T-helper 17 cell (primary cell): ENCODE measurements at places on chromosomes 6 and 20.

DNA sequence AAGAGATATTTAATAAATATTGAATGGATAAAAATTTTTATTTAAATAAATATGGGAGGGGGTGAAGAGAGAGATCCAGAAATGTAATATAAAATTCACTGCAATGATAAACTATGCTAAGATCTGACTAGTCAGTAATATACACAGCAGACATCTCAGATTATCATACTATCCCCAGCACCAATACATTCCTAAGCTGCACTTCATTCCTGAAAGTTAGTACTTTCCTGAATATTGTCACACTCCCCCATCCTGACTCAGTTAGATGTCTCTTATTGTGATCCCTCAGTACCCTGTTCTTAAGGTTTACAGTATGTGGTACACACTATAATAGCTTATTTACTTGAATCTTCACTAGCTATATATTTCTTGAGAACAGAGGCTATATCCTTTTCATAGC is 88.3 kb upstream of the KCNQ5 start:
- no peak for DNase-seq
- H3K36me3 ChIP-seq = no peaks in the 10 kb centered on the region
- H3K27me3 ChIP-seq = peaks cover 9% of the 10 kb centered on the region
- H3K27ac ChIP-seq = no peak overlapping the region

DNA sequence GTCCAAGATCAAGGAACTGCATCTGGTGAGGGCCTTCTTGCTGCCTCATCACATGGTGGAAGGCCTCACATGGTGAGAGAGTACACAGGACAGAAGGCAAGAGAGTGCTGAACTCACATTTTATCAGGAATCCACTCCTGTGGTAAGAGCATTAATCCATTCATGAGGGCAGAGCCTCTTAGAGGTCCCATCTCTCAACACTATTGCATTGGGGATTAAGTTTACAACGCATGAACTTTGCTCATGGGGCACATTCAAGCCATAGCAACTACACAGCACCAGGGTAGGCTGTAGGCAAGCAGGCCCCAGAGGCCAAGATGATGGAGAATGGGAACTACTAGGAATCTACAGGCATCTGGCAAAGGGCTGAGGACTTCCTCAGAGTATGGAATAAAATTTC is 10.0 kb upstream of the TGIF2 start:
- no peak overlapping the region for H3K27ac ChIP-seq
- no peaks in the 10 kb centered on the region for H3K36me3 ChIP-seq
- no peaks in the 10 kb centered on the region for H3K27me3 ChIP-seq
- no peak overlapping the region for H3K4me3 ChIP-seq

DNA sequence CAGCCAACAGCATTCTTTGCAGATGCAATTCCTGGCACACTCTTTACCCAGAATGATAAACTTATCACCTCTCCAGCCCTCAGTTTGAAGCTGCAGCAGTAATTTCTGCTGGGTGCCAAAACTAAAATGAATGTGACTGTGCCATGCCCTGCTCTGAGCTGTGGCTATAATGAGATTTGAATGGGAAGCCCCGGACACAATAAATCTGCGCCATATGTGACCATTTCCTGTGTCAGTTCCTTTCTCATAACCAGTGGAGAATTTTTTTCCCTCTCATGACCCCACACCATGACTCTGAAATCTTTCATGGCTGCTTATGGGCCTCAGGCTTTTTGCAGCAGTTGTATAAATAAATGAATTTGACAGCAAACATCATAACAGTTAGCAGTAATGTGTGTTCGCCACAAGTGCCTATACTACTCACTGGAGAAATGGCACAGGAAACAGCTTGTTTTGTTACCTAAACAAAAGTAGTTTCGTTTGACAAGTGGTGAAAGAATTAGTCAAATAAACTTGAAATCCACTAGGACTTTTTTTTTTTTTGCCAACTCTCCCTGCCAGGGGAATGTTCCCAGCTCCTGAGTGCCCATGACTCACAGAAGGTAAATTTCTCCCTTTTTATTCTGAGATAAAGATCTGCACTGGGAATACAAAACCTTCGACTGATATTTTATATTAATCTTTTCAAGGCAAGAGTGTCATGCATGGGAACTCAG is 408.4 kb downstream of the PKHD1 start:
- H3K4me1 ChIP-seq = no peaks in the 10 kb centered on the region
- H3K36me3 ChIP-seq = no peaks in the 10 kb centered on the region
- DNase-seq = no peak
- H3K4me3 ChIP-seq = no peak overlapping the region
- H3K27me3 ChIP-seq = no peaks in the 10 kb centered on the region

- H3K27ac ChIP-seq = no peak overlapping the region
- H3K4me1 ChIP-seq = peaks cover 28% of the 10 kb centered on the region
- no peak overlapping the region for H3K4me3 ChIP-seq
- H3K27me3 ChIP-seq = no peaks in the 10 kb centered on the region
Observed at GRCh38 chr6:139287868-139288267, 3.9 kb downstream of the TXLNB start.

GRCh38 chr20:53227523-53227922 is 255.4 kb downstream of the TSHZ2 start:
- no peaks in the 10 kb centered on the region for H3K36me3 ChIP-seq
- peaks cover 7% of the 10 kb centered on the region for H3K27me3 ChIP-seq
- no peak overlapping the region for H3K27ac ChIP-seq
- H3K4me1 ChIP-seq = no peaks in the 10 kb centered on the region
- DNase-seq = no peak
- no peak overlapping the region for H3K4me3 ChIP-seq

GRCh38 chr6:67467341-67467740 is 1167.7 kb upstream of the ADGRB3 start:
- no peak overlapping the region for H3K4me3 ChIP-seq
- no peaks in the 10 kb centered on the region for H3K36me3 ChIP-seq
- no peaks in the 10 kb centered on the region for H3K4me1 ChIP-seq

GRCh38 chr6:169244684-169245383 is 8.8 kb downstream of the THBS2 start:
- H3K27me3 ChIP-seq = peaks cover 10% of the 10 kb centered on the region
- no peak overlapping the region for H3K4me3 ChIP-seq
- H3K27ac ChIP-seq = no peak overlapping the region
- H3K4me1 ChIP-seq = no peaks in the 10 kb centered on the region
- peaks cover 2% of the 10 kb centered on the region for H3K36me3 ChIP-seq
- DNase-seq = no peak

- no peaks in the 10 kb centered on the region for H3K27me3 ChIP-seq
- no peak for DNase-seq
- H3K27ac ChIP-seq = no peak overlapping the region
- H3K4me3 ChIP-seq = no peak overlapping the region
- H3K36me3 ChIP-seq = no peaks in the 10 kb centered on the region
Observed at GRCh38 chr20:32871627-32872160, 13.0 kb downstream of the EFCAB8 start.

GRCh38 chr6:118875672-118876071 is 18.3 kb upstream of the ASF1A start:
- no peak overlapping the region for H3K27ac ChIP-seq
- H3K27me3 ChIP-seq = no peaks in the 10 kb centered on the region
- H3K36me3 ChIP-seq = peaks cover 2% of the 10 kb centered on the region

GRCh38 chr6:36657271-36657670 is 21.2 kb upstream of the CDKN1A start:
- no peak overlapping the region for H3K4me3 ChIP-seq
- no peak for DNase-seq
- peaks cover 64% of the 10 kb centered on the region for H3K27me3 ChIP-seq
- H3K4me1 ChIP-seq = no peaks in the 10 kb centered on the region

DNA sequence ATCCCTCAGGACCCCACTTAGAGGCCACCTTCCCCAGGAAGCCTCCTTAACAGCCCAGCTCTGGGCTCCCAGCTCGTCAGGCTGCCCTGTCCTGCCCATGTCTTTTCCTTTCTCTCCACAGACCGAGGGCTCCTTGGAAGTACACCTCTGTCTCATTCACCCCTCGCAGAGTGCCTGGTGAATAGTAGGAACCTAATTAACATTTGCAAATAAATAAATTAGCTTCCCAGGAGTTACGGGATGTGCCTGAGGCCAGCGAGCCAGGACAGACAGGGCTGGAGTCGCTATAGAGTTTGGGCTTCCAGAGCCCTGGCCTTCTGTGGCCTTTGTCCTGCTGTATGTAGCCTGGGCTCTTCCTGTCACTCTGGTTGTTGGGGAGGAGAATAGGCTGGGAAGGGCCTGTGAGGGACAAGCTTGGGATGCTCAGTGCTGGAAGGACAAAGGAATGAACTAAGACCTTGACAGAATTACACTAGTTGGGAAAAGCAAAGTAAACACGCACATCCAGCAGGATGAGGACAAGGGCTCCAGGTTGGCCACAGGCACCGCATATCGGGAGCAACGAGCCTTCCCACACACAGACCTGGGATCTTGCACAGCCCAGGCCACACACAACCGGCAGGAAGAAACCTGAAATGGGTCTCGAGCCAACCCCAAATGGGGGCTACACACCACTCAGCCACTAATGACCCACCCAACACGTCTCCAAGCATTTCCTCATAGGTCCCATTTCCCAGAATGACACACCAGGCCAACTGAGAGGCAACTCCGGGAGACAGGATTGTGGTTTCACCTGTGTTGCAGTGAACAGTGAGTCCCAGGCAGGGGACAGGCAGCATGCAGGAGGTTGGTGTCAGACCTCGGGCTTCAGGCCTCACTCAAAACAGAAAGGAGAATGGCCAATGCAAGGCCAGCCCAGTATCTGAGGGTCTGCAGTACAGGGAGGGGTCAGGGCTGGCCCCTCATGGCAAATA is 9.7 kb downstream of the MAP1LC3A start:
- peaks cover 13% of the 10 kb centered on the region for H3K4me1 ChIP-seq
- DNase-seq = no peak
- H3K27ac ChIP-seq = peak overlapping the region; percentile 14
- no peaks in the 10 kb centered on the region for H3K27me3 ChIP-seq
- H3K36me3 ChIP-seq = peaks cover 6% of the 10 kb centered on the region

DNA sequence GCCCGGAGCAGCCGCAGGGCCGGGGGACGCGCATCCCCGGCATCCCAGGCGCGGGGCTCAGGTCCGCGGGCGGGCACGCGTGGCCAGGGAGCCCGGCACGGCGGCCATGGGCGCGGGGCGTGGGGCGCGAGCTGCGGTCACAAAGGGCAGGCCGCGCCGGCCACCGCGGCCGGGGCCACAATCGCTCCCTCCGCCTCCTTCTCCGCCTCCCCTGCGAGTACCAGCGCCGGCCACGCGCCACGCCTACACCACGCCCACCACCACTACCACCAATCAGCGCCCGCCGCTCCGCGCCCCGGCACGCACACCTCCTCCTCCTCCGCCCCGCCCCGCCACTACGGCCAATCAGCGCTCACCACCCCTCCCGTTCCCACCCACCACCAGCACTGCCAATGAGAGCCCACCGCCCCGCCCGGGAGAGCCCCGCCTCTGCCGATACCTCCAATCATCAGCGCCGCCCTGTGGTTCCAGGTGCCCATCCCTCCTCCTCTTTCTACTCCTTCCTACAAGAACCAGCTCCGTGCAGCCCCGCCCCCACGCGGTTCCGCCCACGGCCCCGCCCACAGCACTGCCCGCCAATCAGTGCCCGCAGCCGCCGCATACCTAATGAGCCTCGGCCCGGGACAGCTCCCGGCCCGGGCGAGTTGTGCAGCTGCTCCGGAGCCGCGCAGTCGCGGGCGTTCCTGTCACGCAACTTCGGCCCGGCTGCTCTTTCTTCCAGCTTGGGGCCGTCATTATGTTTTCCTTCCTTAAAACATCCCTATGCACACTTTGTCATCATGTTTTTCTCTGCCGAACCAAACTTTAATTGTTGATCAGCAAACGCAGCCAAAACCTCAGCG is at the start of gene RPS6KA2:
TSS of gene RPS6KA2 (minus strand) at position 219 of the 842 bp plus-strand sequence. CDS start 232 bp downstream, outside the sequence.
- H3K27me3 ChIP-seq = peaks cover 39% of the 10 kb centered on the region
- DNase-seq = peak; percentile 100
- H3K4me3 ChIP-seq = peak within 1 kb of the TSS; percentile 93
- H3K4me1 ChIP-seq = peaks cover 22% of the 10 kb centered on the region
- H3K27ac ChIP-seq = peak within 1 kb of the TSS; percentile 16
- no peaks in the 10 kb centered on the region for H3K36me3 ChIP-seq

DNA sequence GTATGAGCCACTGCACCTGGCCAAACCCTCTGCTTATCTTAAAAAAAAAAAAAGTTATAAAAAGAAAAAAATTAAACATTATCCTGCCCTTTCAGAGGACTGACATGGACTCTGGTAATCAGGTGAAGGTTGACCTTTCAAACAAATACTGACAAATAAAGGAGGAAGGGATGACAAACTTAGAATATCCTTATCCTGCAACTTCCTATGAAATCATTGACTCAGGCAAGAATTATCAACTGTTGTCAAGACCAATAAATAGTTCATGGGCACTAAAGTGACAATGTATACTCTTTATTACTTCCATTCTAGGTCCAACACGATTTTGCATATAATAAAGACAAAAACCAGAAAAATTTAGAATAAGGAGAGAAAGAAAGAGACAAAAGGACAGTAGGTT is 117.9 kb downstream of the KIF16B start:
- H3K4me3 ChIP-seq = no peak overlapping the region
- H3K36me3 ChIP-seq = peaks cover 7% of the 10 kb centered on the region
- no peak overlapping the region for H3K27ac ChIP-seq
- no peak for DNase-seq

DNA sequence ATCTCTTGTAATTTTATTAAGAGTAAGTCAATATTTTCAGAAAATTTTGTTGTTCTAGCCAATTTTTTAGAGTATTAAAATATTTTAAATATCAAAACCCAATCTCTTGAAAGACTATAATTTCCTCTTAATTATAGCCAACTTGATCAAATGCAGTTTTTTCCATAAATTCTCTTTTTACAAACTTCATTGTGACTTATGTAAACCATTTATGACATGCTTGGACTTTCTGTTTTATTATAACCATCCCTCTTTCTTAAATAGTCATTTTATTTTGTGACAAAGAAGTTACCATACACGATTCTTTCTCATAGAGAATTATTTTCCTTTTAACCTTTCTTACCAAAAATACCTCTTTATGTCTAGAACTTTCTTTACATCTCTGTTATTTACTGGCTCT is 1075.5 kb downstream of the KHDRBS2 start:
- no peaks in the 10 kb centered on the region for H3K4me1 ChIP-seq
- DNase-seq = no peak
- H3K27ac ChIP-seq = no peak overlapping the region
- no peaks in the 10 kb centered on the region for H3K36me3 ChIP-seq
- no peaks in the 10 kb centered on the region for H3K27me3 ChIP-seq

DNA sequence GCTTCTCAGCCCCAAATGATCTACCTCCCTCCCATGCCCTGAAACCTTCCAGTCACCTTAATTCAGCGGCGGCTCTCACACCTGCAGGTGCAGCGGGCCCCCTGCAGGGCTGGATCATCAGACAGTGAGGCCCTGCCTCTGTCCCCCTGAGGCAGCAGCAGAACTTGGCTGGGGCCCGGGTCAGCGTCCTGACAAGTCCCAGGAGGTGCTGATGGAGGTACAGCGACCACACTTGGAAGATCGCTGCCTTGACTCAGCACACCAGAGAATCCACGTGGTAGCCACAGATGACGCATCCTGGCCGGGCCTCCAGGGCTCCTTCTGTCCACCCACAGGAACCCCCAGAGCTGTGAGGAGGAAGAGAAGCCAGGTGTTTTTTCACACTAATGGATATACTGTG is 116.4 kb upstream of the THBS2 start:
- H3K4me3 ChIP-seq = no peak overlapping the region
- DNase-seq = no peak
- no peak overlapping the region for H3K27ac ChIP-seq
- H3K27me3 ChIP-seq = no peaks in the 10 kb centered on the region

DNA sequence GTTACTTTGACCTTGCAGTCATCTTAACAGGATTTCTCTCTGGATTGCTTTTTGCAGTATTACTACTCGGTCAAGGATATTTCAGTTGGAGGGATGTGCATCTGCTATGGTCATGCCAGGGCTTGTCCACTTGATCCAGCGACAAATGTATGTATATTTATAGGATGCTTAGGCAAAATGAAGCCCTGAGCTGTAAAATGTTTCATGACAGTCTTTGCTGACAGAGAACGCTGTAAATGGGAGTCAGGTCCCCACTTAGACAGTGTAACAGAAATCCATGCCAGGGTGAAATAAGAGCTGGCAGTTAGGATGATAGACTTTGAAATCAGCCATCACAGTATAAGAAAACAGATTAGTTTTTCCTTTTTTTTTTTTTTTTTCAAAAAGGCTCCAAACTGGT is 264.0 kb downstream of the LAMA2 start:
- H3K4me3 ChIP-seq = no peak overlapping the region
- no peaks in the 10 kb centered on the region for H3K4me1 ChIP-seq
- DNase-seq = no peak
